ENCODE measurements at places on chromosomes 2 and 18. TPM values are rescaled to one million over a fixed set of nuclear protein-coding genes. Genes with fewer than 3 reads are reported as not detected.

CD226 gene
- 0.50 TPM for total RNA-seq

HOXD4 gene
- total RNA-seq, result 0.22 TPM

TRABD2A gene
- 2.5 TPM for total RNA-seq

GCKR gene
- 0.22 TPM for total RNA-seq

ID2 gene
- total RNA-seq, result 94.4 TPM

IL36RN gene
- not detected for total RNA-seq

ASB18 gene
- not detected for total RNA-seq

SERPINB12 gene
- not detected for total RNA-seq

XIRP2 gene
- total RNA-seq, result 1.2 TPM

C2orf66 gene
- total RNA-seq, result 0.12 TPM
